T-helper 22 cell (primary cell): ENCODE measurements at places on chromosomes 5 and 9.

DNA sequence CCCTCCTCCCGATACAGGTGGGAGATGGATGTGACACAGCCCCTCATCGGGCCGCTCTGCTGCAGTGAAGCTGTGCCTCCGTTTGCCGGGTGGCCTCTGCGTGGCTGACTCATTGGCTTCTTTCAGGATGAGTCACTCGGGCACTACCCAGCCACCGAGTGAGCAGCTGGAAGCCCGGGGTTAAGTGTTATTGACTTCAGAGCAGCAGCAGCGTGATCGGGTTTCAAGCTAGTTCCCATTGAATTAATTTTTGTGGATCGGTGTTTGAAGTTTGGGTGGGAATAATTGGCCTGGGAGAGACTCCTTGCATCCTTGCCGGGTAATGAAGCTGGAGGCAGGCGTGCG is 266.4 kb upstream of the IRX4 start:
- no peak for DNase-seq

- no peak for DNase-seq
These were observed 88.3 kb upstream of the SARDH start for GRCh38 chr9:133826289-133827085.

- no peak for DNase-seq
These were observed 553.8 kb downstream of the PTPRD start for GRCh38 chr9:10059044-10059443.

- no peak for DNase-seq
These were observed 31.8 kb downstream of the CCNJL start for GRCh38 chr5:160280384-160281095.

DNA sequence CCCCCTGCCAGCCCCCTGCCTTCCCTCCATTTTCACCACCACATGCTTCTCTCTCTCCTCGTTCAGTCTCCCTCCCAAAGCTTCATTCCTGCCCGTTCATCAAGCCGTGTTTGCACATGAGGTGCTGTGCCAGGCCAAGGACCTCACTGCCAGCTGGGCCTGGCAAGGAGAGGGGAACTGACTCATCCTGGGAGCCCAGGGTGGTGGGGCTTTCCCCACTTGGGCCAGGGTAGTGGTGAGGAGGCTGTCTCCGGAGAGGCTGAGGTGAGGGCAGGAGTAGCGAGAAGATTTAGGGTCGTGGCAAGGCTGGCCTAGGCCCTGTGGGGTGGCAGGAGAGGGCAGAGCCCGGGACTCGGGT is 30.4 kb upstream of the NOTCH1 start:
- no peak for DNase-seq

DNA sequence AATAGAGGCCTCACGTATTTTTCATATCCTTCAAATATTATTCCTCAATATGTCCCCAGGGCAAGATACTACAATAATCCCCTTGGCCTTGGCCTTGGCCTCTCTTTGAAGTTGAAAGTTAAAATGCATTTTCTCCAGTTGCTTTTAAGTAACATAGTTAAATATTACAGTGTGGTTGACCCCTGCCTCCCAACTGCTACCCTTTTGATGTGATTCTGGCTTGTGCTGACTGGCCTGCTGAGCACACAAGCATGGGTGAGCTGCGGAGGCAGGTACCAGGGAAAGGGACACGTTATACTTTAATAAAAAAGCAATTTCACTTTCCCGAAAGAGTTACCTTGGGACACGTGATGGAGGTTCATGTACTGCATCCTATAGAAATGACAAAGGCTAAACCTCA is 17.9 kb upstream of the TMEM252 start:
- DNase-seq = no peak

DNA sequence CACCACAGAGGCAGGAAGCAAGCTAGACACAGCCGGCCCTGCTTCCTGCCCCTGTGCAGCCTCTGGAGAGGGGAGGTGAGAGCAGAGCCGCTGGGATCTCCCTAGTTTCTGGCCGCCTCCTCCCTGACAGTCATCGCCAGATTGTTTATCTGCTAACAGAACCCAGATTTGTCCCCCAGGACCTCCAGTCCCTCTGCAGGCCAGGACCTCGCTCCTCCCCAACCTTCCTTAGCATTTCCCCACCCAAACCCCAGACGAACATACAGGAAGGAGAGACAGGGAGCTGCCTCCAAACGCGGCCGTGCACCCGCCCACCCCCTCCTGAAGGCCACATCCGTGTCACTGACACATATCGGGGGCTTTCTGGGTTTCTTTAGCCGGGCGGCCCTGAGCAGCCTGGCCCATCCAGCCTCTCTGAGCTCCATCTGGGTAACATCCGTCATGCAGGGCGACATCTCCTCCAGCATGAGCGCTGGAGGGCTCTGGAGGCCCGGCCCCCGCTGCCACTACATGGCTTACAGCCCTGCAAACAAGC is 47.5 kb downstream of the DBH start:
- peak; percentile 69 for DNase-seq

DNA sequence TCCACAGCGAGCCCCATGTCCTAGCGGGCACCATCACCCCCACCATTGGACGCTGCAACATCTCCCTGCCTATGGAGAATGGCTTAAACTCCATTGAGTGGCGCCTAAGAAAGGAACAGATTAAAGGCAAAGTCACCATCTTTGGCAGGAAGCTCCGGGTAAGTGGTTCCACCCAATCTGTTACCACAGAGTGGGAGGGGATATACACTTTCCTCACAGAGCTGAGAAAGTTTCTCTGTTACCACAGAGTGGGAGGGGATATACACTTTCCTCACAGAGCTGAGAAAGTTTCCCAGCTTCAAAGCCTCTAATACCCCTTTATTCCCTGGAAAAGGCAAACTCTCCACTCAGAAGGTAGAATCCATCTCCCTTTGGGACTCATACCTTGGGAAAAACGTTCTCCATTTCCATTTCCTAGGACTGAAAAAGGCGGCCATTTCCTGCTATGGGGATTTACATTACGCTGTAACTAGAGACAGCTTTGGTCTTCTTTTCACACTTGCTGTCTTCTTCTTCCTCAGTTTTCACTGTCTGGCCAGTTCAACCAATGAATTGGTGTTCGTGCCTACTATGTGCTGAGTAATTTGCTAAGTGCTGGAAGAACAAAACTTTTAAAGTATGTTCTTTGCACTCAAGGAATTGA is 63.4 kb upstream of the WWC1 start:
- DNase-seq = no peak

GRCh38 chr5:24492229-24492628 is 152.5 kb downstream of the CDH10 start:
- no peak for DNase-seq

DNA sequence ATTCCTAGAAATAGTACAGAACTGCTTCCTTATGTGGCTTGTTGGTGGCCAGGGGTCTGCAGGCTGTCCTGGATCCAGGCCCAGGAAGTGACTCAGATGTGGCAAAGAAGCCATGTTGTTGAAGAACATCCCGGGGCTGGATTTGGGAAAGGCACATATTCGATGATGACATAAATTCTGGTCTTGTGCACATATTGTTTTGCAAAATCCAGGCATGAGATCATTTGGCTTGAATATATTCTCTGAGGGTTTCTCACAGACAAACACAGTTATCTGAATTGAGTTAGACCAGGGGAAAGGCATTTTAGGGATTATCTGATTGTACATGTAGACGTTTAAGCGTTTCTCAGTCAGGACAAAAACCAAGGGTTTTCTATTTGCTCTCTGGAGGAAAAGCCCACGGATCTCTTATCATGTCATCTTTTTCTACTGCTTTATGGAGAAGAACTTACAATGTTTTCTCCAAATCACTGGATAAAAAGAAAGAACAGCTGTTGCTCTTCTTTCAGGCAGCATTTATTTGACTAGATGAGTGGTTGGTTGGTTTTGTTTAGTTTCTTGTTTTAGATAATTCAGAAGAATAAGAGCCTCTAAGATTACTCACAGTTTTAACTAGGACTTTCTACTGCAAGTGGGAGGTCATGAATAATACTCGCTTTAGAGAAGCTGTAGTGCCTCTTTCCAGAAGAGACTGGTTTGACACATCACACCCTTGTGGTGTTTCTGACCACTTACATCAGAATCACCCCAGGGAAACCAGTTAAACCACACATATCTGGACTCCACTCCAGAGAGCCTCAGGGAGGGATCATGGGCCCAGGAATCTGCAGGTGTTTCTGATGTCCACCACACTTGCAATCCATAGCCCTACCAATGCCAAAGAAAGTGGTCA is 29.5 kb upstream of the LHFPL2 start:
- DNase-seq = no peak

DNA sequence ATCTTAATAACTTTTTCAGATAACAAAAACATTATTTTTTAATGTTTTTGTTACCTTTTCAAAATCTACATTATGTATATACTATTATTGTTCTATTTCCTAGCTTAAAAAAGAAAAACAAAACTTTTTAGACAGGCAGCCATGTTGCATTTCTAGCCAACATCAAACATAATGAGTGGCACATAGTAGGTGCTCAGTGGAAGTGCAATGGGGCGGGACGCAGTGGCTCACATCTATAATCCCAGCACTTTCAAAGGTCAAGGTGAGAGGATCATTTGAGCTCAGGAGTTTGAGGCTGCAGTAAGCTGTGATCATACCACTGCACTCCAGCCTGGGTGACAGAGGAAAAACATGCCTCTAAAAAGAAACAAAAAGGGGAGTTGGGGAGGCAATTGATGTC is 68.4 kb downstream of the MED27 start:
- no peak for DNase-seq

DNA sequence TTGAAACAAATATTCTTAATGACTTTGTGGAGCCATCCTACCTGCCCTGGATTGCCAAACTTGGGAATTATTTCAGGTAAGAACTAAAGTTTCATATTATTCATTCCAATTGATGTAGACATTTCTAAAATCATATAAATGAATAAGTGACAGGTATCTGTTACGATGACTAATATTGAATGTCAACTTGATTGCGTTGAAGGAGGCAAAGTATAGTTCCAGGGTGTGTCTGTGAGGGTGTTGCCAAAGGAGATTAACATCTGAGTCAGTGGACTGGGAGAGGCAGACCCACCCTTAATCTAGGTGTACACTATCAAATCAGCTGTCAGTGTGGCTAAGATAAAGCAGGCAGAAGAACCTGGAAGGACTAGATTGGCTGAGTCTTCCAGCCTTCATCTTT is 1688.4 kb upstream of the CDH9 start:
- no peak for DNase-seq

- no peak for DNase-seq
These were observed 128.0 kb downstream of the PIP5K1B start for GRCh38 chr9:68832861-68833518.

GRCh38 chr9:93951655-93952118 is 3.5 kb downstream of the BARX1 start:
- DNase-seq = no peak

- DNase-seq = no peak
These were observed 77.8 kb downstream of the TENT4A start for GRCh38 chr5:6791031-6791430.

- DNase-seq = no peak
These were observed 329.9 kb upstream of the ITGA1 start for GRCh38 chr5:52457810-52458209.

GRCh38 chr5:179272326-179273072 is 72.8 kb downstream of the ADAMTS2 start:
- DNase-seq = no peak

GRCh38 chr5:107472620-107473064 is 198.1 kb downstream of the EFNA5 start:
- no peak for DNase-seq

- DNase-seq = no peak
These were observed 68.7 kb upstream of the RAD23B start for GRCh38 chr9:107214381-107214780.

- no peak for DNase-seq
These were observed 396.9 kb downstream of the PDE4D start for GRCh38 chr5:59496524-59497134.

DNA sequence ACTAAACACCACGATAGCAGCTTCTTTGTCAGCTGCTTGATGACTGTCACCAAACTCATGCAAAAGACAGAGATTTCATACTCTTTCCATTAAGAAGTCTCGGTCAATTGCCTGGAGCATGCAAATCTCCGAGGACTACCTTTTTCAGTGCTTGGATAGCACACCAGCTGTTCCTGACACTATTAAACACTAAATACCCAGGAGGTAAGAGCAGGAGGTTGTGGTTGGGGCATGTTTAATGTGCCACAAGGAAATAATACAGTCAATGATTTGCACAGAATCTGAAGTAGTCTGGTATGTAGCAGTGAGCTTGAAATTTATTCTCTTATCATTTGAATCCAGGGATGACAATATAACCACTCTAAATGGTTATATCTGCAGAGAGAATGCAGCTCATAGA is 996.2 kb downstream of the CDH12 start:
- DNase-seq = no peak

DNA sequence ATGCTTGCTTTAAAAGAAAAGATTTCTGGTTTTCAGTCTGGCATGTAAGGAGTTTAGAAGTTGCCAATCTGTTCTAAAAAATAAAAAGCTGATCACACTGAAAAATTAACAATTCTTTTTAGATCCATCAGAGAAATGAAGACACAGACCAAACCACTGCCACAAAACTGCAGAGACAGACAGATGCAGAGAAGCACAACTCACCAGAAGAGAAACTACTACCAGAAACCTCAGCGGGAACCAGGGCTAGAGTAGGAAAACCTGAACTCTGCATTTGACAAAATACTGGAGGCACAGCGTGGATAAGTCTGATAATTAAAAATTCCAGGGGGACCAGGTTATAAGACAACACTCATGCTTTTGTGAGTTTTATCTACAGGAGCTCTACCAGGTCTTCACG is 28.8 kb downstream of the FBXL17 start:
- DNase-seq = no peak

DNA sequence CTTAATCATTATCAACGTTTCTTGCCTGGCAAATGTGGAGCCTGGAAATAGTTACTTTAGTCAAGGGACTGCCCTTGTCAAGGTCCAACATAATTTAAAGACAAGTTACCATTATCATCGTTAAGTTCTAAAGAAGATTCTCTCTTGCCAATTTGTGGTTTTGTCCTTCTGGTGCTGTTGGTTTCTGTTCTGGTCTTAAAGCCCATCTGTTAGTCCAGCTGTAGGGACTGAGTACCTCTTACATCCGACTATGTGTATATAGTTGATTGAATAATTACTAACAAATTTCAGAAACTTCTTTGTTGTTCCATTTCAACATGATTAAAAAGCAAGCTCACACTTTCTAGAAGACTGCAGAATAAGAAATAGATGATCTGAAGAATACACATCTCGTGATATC is 1854.9 kb downstream of the MAT2B start:
- no peak for DNase-seq

- no peak for DNase-seq
These were observed 152.4 kb downstream of the DOCK2 start for GRCh38 chr5:169789417-169789940.

- DNase-seq = no peak
These were observed 39.7 kb upstream of the SARDH start for GRCh38 chr9:133777871-133778270.

GRCh38 chr5:107389775-107390148 is 281.0 kb downstream of the EFNA5 start:
- DNase-seq = no peak

DNA sequence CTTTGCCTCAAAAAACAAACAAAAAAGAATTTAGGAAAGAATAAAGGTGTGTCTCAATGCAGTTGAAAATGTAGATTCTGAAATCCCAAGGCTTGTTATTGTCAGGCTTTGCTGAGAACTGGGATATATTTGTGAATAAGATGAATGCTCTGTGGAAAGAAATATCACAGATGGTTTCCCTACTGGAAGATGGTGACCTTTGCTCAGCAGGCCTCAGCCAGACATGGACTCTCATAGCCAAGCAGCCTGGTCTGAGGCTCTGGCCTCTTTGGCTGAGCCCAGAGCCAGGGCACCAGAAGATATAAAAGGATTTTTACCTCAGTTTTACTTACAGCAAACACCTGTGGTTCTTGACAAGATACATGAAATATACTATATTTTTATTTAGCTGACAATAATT is 37.1 kb downstream of the AGXT2 start:
- no peak for DNase-seq
